ENCODE measurements at places on chromosomes 2 and 18.

- DNase-seq = no peak
Observed at GRCh38 chr2:240631548-240632305, 6.4 kb downstream of the GPR35 start.

DNA sequence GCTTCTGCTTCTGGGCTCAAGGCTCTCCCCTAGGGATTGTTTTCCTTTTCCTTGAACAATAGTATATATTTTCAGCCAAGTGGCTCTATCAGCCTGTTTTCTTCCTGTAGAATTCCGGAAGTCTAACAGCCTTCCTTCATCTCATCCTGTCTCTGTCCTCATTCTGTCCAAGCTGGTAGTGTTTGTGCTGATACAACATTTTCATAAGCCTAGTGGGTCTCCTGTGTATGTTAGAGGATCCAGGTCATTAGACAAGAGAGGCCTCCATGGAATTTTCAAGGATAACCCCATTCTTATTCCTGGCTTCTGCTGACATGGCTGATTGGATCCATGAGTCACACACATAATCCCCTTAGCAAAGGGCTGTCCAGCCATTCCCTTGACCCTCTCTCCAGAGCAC, 467.6 kb downstream of the PTPRM start:
- DNase-seq = no peak

DNA sequence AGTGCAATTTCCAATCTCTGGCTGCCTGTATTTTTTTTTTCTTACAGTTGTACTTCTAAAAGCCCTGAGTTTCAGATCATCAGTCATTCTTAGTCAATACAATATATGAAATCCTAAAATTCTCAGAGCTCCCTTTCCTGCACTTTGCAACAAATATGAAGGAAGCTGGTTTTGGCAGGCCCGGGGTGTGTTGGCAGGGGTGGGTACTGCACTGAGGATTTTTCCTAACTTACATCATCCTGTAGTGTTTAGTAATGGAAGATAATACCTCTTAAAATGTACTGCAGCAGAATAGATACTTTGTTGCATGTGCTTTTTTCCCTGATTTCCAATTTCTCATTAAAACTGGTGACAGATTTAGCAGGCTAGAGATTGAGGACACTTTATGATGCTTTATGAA, 374.6 kb downstream of the PTH2R start:
- no peak for DNase-seq

- DNase-seq = no peak
Observed at GRCh38 chr2:37349231-37349860, 4.9 kb downstream of the QPCT start.

DNA sequence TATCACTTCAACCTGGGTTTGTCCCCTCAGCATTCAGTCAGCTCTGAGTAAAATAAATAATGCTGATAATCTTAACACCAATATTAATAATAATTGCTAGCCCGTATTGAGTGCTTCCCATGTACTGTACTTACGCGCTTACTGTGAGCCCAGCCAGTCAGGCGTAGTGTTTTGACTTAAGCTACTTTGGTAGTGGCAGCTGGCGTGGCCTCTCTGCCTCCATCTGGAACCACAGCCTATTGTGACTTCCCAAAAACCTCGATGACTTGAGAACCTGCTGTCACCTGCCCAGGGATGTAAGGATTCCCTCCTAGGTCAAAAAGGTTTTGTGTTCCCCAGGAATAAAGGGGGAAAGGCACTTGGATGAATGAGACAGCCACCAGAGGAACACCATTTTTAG, 53.2 kb downstream of the SUMO1 start:
- DNase-seq = no peak

DNA sequence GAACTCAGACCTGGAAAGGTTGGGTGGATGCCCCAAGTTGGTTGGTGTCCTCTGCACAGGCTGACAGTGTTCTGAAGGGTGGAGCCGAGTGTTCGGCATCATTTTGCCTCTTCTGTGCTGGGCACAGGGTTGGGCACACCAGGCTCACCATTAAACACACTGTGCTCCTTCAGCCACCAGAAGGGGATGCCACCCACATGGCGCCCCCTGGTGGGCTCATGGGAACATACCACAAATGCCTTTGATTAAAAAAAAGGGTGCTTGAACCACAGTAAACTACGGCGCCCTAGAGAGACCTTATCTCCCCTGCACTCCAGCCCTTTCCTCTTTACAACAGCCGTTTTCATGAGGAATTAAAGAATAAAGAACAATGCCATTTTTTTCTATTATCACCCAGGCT, 89.4 kb downstream of the CELF4 start:
- DNase-seq = no peak

All from stimulated activated CD4-positive, alpha-beta T cell treated with anti-CD3 and anti-CD28 coated beads, Interleukin-4, amount 100 ng/mL, for 24 hours (primary cell).